ENCODE measurements at places on chromosomes 5 and 9.

DNA sequence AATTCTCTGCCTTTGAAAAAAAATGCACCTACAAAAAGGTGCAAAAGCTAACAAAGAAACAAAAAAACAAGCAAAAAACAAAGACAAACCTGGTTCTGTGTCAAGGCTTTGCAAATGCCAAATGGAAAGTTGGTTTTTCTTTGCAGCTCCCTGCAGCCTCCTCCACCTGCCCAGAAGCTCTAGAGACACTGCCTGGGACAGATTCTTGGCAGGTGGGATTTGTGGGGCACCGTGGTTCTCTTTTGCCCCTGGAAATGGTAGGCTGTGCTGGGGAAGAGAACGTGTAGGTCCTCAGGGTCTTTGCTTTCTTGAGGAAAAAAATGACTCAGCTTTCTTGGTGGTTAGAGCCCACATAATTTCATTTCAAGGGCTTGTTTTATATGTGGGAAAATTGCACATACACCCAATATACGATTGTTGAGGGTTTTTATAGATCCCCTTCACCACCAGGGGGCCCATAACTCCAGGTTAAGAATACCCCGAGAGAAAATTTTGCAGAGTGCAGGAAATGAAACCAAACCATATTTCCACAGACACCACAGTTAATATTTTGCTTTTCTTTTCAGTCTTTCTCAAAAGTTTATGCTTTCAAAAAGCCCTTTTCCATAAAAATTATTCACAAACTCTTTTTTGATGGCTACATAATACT is 58.7 kb downstream of the NXNL2 start:
- H3K4me1 ChIP-seq, result peaks cover 9% of the 10 kb centered on the region
- H3K27ac ChIP-seq, result no peak overlapping the region
- H3K36me3 ChIP-seq, result no peaks in the 10 kb centered on the region
- no peak overlapping the region for H3K4me3 ChIP-seq

- no peak overlapping the region for H3K27ac ChIP-seq
- H3K4me1 ChIP-seq, result peaks cover 6% of the 10 kb centered on the region
- H3K36me3 ChIP-seq, result no peaks in the 10 kb centered on the region
- no peaks in the 10 kb centered on the region for H3K27me3 ChIP-seq
- no peak for DNase-seq
Measured at GRCh38 chr9:98550206-98550820, 158.4 kb downstream of the GABBR2 start.

DNA sequence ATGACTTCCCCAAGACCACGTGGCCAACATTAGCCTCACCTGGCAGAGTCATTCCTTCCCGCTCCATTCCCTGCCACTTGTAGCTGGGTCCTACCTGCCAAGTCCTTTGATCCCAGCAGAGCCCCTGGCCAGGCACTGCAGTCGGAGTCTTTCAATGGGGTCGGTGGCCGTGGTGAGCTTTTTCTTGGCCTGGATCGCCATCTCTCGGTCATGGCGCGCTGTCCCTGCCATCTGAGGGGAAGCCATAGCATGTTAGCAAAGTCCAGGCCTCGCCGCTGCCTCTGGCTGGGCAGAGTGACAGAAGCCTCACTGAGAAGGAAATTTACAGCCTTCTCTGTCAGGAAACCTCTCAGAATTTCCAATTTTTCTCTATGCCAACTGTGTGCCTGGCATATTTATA is 17.5 kb downstream of the CAPSL start:
- peaks cover 9% of the 10 kb centered on the region for H3K27me3 ChIP-seq
- no peak overlapping the region for H3K27ac ChIP-seq

DNA sequence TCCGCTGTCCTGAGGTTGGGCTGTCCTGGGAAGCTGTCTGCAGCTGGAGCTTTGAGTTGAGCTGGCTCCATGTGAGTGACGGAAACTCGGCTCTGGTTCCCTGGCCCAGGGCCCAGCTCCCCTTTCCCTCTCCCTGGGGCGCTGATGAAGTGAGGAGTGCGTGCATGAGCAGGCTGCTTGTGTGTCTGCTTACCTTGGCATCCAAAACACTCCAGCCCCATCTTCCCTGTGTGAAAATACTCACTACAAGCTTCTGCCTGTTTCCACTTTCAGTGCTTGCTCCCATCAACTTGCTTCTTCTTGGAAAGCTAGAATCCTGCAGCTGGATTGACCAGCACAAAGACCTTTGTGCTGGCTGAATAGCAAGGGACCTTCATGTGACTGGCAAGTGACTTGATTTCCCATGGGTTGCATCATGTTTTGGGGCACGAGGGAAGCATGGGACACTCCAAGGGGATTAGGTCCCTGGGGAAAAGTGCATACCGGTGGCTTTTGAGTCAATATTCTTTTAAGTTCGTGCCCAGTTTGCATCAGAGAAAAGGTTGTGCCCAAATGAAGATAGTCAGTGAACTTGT is 198.1 kb downstream of the GADD45G start:
- no peak overlapping the region for H3K27ac ChIP-seq
- H3K27me3 ChIP-seq, result peaks cover 2% of the 10 kb centered on the region
- no peak overlapping the region for H3K4me3 ChIP-seq
- H3K36me3 ChIP-seq, result no peaks in the 10 kb centered on the region
- DNase-seq, result no peak

DNA sequence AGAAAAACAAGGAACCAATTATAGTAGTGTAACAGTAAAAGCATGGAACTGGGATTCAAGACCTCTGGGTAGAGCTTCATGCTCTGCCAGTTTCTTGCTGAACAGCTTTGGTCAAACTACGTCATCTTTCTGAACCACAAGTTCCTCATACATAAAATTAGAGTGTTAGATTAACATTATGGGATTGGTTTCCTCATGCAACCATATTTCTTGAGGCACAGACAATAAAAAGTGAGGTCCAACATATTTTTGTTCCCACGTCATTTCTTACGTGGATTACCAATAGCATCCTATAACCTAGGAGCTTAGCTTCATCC is 354.8 kb downstream of the TMEM232 start:
- H3K27me3 ChIP-seq, result no peaks in the 10 kb centered on the region
- no peaks in the 10 kb centered on the region for H3K4me1 ChIP-seq
- no peak overlapping the region for H3K27ac ChIP-seq
- DNase-seq, result no peak
- no peaks in the 10 kb centered on the region for H3K36me3 ChIP-seq

DNA sequence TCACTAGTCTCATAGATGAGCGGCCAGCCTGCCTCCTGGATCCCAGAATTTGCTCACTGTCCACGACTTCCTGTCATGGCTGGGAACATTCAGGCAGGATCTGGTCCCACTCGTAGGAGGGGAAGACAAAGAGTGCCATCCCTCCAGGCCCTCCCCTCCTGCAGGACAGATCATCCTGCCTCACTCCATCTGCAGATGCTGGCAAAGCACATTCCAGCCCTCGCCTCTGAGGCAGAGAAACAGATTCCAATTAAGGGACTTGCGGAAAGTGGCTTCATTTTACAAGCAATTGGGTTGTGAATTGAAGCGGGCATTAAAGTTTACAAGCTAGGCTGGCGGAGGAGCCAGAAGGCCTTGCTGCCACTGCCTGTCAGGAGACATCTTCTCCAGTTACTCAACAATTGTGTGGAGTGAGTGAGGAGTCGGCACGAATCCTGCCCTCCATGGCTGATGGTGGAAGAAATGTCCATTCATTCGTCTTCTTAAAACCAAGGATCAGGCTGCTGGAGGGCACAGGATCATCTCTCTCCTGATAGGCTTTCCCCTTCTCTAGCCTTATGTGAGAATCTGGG is 41.8 kb upstream of the KCNMB1 start:
- peaks cover 4% of the 10 kb centered on the region for H3K27me3 ChIP-seq
- no peak overlapping the region for H3K4me3 ChIP-seq
- peaks cover 11% of the 10 kb centered on the region for H3K4me1 ChIP-seq
- no peak overlapping the region for H3K27ac ChIP-seq
- no peak for DNase-seq

- H3K27me3 ChIP-seq, result no peaks in the 10 kb centered on the region
- no peak for DNase-seq
- H3K4me1 ChIP-seq, result no peaks in the 10 kb centered on the region
- H3K36me3 ChIP-seq, result no peaks in the 10 kb centered on the region
Measured at GRCh38 chr5:35303152-35303551, 72.9 kb upstream of the PRLR start.

- H3K27ac ChIP-seq, result no peak overlapping the region
- H3K27me3 ChIP-seq, result no peaks in the 10 kb centered on the region
- H3K4me3 ChIP-seq, result no peak overlapping the region
- peaks cover 7% of the 10 kb centered on the region for H3K4me1 ChIP-seq
- no peak for DNase-seq
- H3K36me3 ChIP-seq, result no peaks in the 10 kb centered on the region
Measured at GRCh38 chr5:95162231-95162992, 122.5 kb downstream of the MCTP1 start.

DNA sequence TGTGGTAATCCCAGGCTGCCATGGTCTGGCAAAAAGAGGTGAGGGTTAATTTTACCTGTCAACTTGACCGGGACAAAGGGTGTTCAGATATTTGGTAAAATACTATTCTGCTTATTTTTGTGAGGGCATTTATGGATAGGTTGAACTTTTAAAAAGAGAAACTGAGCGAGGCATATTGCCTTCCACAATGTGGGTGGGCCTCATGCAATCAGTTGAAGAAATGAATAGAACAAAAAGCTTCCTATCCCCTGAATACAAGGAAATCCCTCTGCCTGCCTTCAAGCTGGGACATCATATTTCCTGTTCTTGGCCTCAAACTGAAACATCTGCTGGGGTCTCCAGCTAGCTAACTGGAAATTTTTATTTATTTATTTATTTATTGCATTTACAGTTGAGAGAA is 734.7 kb downstream of the IRX1 start:
- peaks cover 1% of the 10 kb centered on the region for H3K27me3 ChIP-seq
- H3K36me3 ChIP-seq, result no peaks in the 10 kb centered on the region
- H3K4me1 ChIP-seq, result no peaks in the 10 kb centered on the region
- no peak for DNase-seq
- no peak overlapping the region for H3K27ac ChIP-seq

DNA sequence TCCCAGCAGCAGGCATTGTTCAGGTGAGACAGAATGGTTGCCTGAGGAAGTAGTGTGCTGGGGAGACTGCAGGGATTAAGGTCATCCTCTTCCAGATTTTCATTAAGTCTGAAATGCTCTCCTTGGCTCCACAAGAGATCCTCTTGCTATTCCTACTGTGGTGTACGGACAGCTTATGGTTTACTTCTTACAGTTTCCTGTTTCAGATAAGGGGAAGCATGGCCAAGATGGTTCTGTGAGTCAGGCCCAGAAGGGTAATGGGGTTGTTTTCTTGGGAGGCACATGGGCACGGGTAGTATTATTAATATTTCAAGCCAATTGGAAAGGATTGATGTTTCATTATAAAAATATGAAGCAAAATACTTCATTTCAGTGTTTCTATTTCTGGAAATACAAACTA is 42.9 kb downstream of the GLRX start:
- peaks cover 6% of the 10 kb centered on the region for H3K4me1 ChIP-seq
- no peak for DNase-seq
- no peaks in the 10 kb centered on the region for H3K36me3 ChIP-seq
- H3K4me3 ChIP-seq, result no peak overlapping the region
- no peak overlapping the region for H3K27ac ChIP-seq
- no peaks in the 10 kb centered on the region for H3K27me3 ChIP-seq

DNA sequence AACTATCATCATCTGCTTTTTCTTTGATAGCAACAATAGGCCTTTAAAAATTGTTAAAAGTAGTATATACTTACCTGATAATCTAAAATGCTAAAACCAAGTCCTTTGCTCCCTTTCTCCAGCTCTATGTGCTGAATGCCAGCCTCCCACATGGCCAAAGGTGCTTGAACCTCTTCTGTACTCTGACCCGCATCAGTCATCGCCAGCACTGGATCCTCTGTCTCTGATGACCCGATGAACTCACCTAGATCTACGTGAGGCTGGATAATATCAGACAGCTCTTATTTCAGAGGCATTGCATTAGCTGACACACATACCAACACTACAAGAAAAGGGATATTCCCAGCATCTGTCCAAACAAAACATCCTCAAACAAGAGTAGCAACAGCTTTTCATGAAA is 89.5 kb downstream of the MPDZ start:
- H3K36me3 ChIP-seq, result peaks cover 10% of the 10 kb centered on the region
- H3K4me3 ChIP-seq, result no peak overlapping the region
- H3K4me1 ChIP-seq, result peaks cover 3% of the 10 kb centered on the region
- DNase-seq, result no peak
- H3K27ac ChIP-seq, result peak overlapping the region; percentile 32

GRCh38 chr5:116506488-116506887 is 68.1 kb downstream of the SEMA6A start:
- peaks cover 30% of the 10 kb centered on the region for H3K4me1 ChIP-seq
- no peak overlapping the region for H3K4me3 ChIP-seq
- peaks cover 19% of the 10 kb centered on the region for H3K36me3 ChIP-seq
- no peak for DNase-seq

GRCh38 chr5:15787681-15788080 is 287.7 kb downstream of the FBXL7 start:
- H3K27ac ChIP-seq, result no peak overlapping the region
- peaks cover 1% of the 10 kb centered on the region for H3K27me3 ChIP-seq
- no peak overlapping the region for H3K4me3 ChIP-seq
- DNase-seq, result no peak
- H3K4me1 ChIP-seq, result peaks cover 33% of the 10 kb centered on the region

- H3K4me3 ChIP-seq, result no peak overlapping the region
- no peak for DNase-seq
- H3K4me1 ChIP-seq, result peaks cover 5% of the 10 kb centered on the region
- H3K36me3 ChIP-seq, result no peaks in the 10 kb centered on the region
- no peaks in the 10 kb centered on the region for H3K27me3 ChIP-seq
Measured at GRCh38 chr5:63822614-63823013, 139.6 kb downstream of the HTR1A start.

Data from endothelial cell (in vitro differentiated cells).